Left ventricle myocardium superior (tissue), 1 donor: ENCODE measurements at places on chromosomes 12 and 14.

GRCh38 chr12:131208425-131208824, 254.7 kb downstream of the ADGRD1 start:
- no peak for DNase-seq

GRCh38 chr14:91264151-91265150, 19.9 kb upstream of the GPR68 start:
- DNase-seq = peak; percentile 61

GRCh38 chr12:52391618-52392002, 6.2 kb upstream of the KRT84 start:
- peak; percentile 89 for DNase-seq

- DNase-seq = no peak
Measured at GRCh38 chr12:13404111-13404628, 207.6 kb downstream of the EMP1 start.

DNA sequence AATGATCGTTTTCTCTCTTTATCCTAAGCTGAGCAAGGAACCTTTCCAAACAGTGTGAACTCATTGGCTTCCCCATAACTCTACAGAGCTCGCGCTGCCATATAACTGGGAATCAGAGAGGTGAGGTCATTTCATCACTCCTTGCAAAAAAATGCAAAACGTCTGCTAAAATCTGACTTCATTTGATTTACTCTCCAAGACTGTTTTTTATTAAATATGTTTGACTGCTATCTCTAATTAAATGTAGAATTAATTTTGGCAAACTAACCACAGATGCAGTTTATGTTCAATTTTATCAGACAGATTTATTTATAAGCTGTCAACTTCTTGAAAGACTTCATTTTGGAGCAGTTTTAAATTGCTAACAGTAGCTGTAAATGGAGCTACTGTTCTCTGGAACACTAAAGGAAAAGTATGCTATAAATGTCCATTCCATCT, 131.6 kb upstream of the SOX5 start:
- DNase-seq = no peak

DNA sequence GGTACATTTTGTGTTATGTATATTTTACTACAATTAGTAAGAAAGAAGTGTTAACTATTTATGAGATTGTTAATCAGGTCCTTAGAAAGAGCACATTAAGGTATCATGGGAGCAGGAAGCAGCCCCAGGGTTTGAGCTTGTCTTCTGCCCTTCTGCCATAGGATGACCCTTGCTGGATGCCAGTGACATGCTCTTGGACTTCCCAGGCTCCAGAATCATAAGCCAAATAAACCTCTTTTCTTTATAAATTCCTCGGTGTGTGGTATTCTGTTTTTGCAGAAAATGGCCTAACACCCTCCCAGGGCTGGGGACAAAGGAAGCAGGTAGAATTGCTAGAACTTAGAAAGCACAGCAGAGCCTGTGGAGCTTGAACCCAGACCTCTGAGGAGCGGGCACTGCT, 164.7 kb downstream of the VRK1 start:
- DNase-seq = no peak

DNA sequence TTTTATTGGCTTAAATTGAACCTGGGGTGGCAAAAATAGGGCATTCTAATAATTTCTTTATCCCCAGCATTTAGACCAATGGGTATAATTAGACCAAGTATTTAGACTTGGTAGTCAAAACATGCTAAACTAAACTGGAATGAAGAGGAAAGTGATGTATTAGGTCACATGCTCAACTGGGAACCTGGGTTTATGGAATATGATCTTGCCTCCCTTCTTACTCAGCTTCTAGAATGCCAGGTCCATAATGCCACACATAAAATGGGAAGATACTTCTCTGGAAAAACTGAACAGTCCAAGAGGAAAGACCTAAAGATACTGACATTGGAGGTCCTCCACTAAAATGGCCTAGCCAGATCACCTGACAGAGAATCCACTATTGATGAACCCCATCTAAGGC, 6.2 kb upstream of the BIN2 start:
- no peak for DNase-seq

- no peak for DNase-seq
Measured at GRCh38 chr12:64739778-64740177, 19.4 kb downstream of the GNS start.

- no peak for DNase-seq
Measured at GRCh38 chr12:47894068-47894467, 10.7 kb downstream of the VDR start.

DNA sequence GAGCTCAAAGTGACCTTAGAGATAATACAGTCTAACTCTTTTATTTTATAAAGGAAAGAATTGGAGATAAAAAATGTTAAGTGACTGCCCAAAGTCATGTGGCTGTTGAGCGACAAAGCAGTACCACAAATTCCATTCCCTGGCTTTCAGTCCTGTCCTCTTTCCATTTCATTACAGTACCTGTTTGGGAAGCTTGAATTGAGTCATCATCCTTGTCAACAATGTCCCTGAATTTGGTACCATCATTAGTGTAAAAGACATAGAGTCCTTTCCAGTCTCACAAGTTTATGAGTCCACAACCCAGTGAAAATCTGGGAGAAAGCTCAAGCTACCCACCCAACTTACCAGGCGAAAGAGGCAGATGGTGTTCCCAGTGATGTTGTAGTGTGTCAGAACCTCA, 3.8 kb downstream of the ERP27 start:
- no peak for DNase-seq

GRCh38 chr12:33432992-33433391, 6.6 kb downstream of the SYT10 start:
- no peak for DNase-seq

- no peak for DNase-seq
Measured at GRCh38 chr12:63770375-63770774, 9.3 kb upstream of the RXYLT1 start.

DNA sequence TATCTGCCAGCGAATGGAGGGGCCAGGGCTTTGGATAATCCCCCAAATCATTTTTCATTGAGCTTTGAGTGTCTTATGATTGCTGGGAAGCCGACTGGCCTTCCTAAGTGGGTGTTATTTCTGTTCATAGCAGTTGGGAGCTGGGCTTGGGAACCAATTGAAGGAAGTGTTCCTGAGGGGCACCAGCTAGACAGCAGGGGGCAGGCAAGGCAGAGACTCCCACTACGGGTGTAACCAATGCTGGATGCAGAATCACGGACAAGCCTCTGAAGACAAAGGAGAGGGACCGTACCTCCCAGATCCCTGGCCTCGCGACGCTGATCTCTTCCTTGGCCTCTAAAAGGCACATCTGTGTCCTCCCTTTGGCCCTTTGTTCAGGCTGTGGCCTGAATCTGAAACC, 149.0 kb upstream of the PRMT8 start:
- DNase-seq = peak; percentile 66

GRCh38 chr14:61128382-61129167, 147.5 kb downstream of the SLC38A6 start:
- DNase-seq = no peak

GRCh38 chr12:68912916-68913315, 20.1 kb downstream of the CPM start:
- no peak for DNase-seq

DNA sequence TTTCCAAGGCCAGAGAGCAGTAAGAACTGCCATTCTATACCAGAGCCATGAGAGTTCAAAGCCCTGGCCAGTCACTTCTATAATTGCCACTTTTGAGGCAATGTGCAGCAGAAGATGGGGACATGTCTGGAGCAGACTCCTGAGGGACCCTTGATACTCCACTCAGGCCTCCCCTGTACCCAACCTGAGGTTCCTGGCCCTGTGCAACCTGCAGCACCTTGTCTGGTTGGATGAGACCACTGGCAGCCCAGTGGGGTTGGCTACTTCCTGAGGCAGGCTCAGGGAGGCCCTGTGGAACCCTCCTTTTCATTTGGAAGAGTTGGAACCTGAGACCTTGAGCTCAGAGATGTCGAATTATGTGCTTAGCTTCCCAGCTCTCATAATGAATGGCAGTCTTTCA, 54.4 kb downstream of the GALNT16 start:
- no peak for DNase-seq

GRCh38 chr14:101243587-101244338, 317.5 kb upstream of the DIO3 start:
- no peak for DNase-seq
